ENCODE measurements at places on chromosomes 16 and 17. TPM values are rescaled to one million over a fixed set of nuclear protein-coding genes. Genes with fewer than 3 reads are reported as not detected.
A peak's percentile ranks its signal among the peaks of the same experiment; 100 is the strongest.

LGALS9 gene
- total RNA-seq, result 50.8 TPM

CD19 gene
- 2.6 TPM for total RNA-seq

AURKB gene
- 2.8 TPM for total RNA-seq

ITGAD gene
- total RNA-seq, result 0.13 TPM

SHMT1 gene
- total RNA-seq, result 162 TPM

KRTAP4-1 gene
- total RNA-seq, result not detected

CCDC47 gene
- total RNA-seq, result 83.1 TPM

ZPBP2 gene
- not detected for total RNA-seq

GRCh38 chr17:63528183-63528582, 5.0 kb downstream of the KCNH6 start:
- DNase-seq, result no peak

GRCh38 chr17:57559226-57559625, 185.9 kb downstream of the CCDC182 start:
- DNase-seq, result no peak

DNA sequence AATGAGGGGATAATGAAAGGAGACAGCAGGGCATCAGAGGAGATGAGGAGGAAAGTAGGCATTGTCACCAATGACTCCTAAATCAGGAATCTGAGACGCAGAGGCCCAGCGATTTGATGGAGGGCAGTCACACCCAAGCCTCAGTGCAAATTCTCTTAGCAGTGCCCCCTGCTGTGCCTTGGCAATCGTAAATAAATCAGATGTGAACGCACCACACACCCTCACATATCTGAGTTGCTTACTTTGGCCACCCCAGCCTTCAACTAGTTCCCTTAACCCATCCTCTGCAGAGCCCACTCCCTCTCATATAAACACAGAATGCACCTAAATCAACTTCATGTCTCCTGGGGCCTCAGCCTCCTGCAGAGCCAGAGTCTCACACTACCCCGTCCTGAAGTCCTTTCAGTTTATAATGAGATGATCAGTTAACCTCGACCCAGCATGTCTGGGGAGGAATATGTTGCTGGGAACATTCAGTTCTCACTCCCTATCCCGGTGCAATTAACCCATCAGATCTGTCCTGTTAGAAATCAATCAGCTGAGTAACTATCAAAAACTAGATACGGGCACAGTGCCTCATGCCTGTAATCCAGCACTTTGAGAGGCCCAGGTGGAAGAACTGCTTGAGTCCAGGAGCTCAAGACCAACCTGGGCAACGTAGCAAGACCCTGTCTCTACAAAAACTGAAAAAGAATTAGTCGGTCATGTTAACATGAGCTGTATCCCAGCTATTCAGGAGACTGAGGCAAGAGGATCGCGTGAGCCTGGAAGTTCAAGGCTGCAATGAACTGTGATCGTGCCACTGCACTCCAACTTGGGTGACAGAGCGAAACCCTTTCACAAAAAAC, 78.4 kb downstream of the SLC39A11 start:
- DNase-seq, result peak; percentile 38

DNA sequence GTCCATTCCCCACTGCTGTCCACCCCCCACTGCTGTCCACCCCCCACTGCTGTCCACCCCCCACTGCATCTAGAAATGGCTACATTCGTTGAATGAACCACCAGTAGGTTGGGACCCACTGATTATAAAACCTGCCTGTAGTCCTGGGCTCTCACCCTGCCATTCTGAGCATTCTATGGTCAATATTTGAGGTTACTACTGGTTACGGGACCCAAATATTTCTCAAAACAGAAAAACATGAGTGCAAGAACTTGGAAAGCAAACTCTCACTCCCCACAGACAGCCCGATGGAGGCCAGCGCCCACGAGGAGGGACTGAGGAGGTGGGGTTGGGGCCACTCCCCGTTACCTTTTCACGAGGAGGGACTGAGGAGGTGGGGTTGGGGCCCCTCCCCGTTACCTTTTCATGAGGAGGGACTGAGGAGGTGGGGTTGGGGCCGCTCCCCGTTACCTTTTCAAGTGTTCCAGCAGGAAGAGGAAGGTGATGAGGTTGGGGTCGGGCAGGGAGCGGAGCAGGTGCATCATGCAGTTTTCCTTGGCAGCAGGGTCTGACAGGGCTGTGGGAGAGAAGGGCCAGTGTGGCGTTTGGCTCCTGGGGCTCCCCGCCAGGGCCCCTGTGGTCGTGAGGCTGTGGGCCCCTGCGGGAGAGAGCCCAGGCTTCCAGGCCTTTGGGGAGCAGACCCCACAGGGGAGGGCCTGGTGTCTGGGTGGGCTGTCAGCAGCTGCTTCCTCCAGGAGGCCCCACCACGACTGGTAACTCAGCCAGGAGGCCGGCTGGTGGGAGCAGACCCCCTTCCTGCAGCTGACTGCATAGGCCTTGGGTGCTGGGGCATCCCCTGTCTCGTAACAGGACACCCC, 12.5 kb downstream of the TIMM22 start:
- DNase-seq, result no peak

- DNase-seq, result peak; percentile 82
Observed at GRCh38 chr17:2337544-2338314, 428 bp downstream of the SGSM2 start.

DNA sequence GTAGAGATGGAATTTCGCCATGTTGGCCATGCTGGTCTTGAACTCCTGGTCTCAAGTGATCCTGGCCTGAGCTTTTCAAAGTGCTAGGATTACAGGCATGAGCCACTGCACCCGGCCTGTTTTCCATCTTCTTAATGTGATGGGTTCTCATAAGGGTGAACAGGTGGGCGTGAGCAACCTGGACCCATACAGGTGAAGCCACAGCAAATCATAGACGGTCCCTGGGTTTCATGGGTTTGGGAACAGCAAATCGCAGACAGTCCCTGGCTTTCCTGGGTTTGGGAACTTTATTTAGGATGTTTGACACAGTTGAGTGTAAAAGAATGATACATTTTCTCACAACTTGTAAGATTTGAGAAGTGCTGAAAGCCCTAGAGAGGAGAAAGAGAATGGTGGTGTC, 12.9 kb upstream of the MEIOB start:
- no peak for DNase-seq

DNA sequence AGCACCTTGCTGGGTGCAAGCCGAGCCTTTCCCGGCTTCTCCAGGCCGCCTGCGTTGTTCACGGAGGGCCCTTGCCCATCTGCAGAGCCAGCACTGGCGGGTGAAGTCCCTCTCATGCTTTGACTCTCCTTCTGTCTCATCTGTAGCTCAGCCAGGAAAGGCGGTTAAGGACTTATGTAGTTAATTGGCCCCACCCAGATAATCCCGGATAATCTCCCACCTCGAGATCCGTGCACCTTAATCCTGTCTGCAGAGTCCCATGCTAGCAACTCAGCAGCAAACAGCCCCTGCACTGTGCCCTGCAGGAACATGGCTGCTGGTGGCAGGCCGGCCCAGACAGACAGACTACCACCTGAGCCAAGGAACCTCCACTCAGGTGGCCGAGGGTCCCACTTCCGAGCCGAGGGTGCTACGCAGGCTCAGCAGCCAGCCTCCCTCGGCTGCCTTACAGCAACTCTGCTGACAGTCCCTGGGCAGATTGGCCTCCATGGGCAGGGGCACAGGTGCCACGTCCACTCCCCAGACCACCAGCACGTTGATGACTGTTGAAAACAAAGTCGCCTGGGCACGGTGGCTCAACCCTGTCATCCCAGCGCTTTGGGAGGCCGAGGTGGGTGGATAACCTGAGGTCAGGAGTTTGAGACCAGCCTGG, 16.9 kb downstream of the RAB40C start:
- DNase-seq, result no peak

- no peak for DNase-seq
Observed at GRCh38 chr17:49949634-49950033, 19.4 kb upstream of the DLX4 start.

DNA sequence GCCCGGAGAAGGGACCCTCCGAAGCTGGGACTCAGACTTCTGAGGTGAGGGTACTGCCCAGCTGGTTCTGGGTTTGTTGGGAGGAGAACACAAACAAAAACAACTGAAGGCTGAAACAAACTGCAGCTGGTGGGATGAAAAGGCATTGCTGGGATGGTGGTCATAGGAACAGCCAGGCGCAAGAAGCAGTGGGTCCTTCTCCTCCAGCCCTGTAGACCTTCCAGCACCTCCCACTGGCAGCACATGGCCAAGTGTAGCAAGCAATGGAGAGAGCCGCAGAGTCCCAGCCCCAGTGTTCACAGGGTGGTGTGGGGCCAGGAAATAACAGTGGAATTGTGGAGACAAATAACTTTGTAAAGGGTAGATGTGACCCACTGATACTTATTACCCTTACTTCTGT, 48.7 kb upstream of the FOXJ1 start:
- no peak for DNase-seq

DNA sequence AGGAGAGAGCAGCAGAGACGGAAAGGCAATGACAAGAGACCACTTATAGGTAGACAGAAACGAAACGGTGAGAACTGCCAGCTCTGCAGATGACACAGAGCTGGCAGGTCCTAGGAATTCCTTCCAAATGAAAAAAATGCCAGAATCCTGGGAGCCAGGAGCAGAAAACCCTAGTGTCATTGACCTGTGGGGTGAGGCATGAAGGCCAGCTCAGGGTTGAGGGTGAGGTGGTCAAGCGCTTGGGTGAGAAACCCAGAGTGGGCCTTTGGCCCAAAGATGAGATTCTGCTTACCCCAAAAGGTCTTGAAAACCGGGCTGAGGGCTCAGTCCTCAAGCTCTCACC, 9.2 kb downstream of the HIC1 start:
- no peak for DNase-seq

DNA sequence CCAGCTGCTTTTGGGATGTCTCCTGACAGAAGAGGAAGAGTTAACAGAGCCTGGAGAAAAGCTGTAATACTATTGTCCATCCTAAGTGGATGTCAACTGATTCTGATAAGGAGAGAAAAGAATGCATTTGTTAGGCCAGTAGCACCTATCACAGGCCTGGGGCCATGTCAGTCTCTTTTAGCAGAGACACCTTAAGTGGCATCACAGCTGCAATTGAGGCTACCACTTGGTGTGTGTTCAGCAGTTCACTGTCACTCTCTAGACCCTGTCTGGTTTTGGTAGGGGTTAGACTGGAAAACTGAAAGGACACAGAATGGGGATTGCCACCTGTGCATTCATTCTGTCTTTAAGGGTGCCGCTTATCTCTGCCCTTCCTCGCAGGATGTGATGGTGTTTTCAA, 42.0 kb downstream of the PSMD12 start:
- no peak for DNase-seq

DNA sequence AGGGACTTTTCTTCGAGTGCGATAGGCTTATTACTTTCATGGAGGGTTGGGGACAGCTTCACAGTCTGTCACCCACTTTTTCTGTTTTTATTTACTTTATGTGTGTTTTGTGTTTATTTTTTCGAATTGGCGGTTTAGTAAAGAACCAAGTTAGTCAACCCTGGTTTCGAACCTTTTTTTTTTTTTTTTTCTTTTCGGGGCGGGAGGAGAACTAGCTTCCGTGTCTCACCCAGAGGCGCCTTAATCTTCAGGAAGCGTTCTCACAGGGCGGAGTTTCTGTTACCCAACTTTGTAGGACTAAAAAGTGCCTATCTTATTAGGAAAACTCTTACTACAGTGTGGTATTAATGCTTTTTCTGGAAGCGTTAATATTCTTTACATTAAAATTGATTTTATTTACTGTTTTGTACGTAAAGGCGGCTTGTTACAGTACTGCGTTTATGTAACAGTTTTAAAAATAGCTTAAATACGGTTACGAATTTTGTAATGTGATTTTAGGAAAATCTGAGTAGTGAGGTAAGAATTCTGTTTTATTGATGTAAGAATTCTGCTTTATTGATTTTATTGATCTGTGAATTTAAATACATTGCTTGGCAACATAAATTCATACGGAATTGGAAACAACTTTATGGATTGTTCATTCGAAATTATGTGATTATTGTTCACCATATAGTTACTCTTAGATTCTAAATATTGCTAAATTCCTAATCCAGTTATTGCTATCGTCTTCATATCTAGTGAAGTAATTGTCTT, 885 bp downstream of the ZNF207 start:
- DNase-seq, result peak; percentile 75

- DNase-seq, result no peak
Observed at GRCh38 chr16:85276721-85277120, 164.4 kb upstream of the CIBAR2 start.

DNA sequence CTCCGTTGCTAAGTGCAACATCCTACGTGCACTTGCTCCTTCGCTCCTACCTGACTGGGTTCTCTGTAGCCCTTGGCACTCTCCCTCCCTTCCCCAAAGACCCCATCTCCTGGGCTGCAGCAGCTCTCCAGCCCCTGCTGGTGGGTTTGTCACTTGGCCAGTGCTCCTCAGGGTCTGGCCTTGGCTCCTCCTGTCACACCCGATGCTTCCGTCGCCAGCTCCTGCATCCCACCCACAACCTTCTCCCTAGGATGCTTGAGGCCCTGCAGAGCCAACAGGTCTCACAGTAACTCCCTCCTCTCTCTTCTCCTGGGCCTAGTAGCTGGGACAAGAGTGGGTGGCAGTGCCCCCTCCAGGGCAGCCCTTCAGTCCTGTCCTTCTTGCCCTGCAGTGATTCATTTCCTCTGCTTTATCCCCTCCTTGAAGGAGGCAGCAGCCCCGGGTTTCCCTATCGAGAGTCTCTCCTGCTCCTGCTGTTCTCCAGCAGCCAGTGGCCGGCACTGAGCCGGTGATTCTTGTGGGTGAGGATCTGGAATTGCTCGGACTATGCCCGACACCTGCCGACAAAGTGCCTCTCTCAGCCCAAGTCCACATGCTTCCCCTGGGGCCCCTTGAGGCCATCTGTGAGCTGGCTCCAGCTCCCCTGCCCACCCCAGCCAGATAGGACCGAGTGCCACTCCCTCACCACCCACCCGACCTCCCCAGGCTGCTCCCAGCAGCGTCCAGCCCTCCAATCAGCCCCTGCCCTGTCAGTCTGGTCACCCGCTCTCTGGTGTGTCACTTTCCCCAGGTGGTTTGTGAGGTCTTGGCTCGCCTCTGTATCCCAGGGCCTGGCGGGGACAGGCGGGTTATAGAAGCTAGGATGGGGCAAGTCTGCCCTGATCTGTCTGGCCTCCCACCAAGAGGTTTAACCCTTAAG, 3.8 kb downstream of the LITAFD start:
- DNase-seq, result peak; percentile 73

DNA sequence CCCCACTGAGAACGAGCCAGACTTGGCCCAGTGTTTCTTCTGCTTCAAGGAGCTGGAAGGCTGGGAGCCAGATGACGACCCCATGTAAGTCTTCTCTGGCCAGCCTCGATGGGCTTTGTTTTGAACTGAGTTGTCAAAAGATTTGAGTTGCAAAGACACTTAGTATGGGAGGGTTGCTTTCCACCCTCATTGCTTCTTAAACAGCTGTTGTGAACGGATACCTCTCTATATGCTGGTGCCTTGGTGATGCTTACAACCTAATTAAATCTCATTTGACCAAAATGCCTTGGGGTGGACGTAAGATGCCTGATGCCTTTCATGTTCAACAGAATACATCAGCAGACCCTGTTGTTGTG, 631 bp downstream of the BIRC5 start:
- no peak for DNase-seq

- no peak for DNase-seq
Observed at GRCh38 chr16:56649820-56650219, 1.9 kb upstream of the MT1B start.

- DNase-seq, result no peak
Observed at GRCh38 chr16:30668393-30668792, 10.2 kb downstream of the FBRS start.

Data from kidney (tissue), 22 donors.